ENCODE measurements at places on chromosomes 1 and 21. TPM values are rescaled to one million over a fixed set of nuclear protein-coding genes. Genes with fewer than 3 reads are reported as not detected.

Gene ST6GALNAC3
- 4.1 TPM for total RNA-seq

- no peak for DNase-seq
These were observed 8.0 kb upstream of the PLCH2 start for GRCh38 chr1:2468041-2468472.

GRCh38 chr21:44949779-44950198 is 10.0 kb downstream of the SLX9 start:
- no peak for DNase-seq

DNA sequence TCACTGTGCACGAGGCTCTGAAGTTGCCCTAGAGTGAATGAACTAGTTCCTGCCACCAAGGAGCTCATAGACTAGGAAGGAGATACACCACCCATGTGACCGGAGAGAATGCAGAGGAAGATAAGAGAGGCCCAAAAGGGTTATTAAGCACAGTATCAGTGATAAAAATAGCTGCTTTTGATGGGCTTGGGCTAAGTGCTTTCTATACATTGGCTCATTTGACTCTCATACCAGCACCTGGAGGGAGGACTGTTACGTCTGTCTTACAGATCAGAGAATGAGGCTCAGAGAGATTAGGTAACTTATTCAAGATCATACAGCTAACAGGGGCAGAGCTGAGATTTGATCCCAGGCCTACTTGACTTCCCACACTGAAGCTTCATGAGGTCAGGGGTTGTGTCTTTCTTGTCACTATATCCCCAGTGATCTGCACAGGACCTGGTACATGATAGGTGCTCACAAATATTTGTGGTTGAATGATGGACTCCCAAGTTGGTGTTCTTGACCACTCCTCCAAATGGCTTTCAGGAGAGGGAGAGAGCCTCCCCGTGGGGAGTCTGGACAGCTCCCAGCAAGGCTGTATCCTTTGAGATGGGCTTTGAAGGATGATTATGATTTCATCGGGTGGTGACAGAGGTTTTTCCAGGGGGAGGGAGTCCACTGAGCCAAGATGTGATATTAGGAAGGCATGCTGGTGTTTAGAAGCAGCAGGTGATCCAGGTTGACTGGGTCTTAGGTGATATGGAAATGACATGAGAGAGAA is 14.4 kb downstream of the PPFIA4 start:
- DNase-seq, result no peak

DNA sequence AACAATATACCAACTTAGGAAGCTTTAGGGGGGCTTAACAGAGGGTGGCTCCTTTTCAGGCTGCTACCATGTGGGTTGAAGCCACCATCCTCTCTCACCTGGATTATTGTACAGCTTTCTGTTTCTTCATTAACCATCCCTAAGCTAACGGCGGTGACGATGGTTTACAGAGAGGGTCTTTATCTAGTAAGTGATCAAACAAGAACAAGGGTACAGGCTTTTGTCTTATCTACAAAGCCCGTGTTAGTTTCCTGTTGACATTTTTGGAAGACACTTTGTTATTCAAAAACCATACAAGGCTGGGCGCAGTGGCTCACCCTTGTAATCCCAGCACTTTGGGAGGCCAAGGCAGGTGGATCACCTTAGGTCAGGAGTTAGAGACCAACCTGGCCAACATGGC is 20.4 kb downstream of the SLC25A33 start:
- DNase-seq, result no peak

Gene OR2T10
- total RNA-seq, result not detected

DNA sequence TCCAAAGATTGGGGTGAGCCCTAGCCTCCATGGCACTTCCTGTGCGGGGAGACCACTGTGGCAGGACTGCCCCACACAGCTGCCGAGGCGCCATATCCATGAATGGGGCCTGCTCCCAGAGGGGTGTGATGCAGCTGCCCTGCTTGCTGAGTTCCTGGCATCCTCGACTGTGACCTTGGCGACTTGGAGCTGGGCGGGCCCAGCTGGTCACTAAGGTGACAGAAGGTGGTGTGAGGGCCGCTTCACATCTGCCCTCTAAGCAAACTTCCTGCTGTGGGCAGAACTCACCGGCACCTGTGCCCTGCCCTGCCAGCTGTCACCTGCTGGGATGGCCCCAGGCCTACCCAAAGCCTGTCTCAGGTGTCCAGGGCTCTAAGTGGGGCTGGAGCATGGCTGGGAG is 9.0 kb downstream of the TMEM61 start:
- no peak for DNase-seq

DNA sequence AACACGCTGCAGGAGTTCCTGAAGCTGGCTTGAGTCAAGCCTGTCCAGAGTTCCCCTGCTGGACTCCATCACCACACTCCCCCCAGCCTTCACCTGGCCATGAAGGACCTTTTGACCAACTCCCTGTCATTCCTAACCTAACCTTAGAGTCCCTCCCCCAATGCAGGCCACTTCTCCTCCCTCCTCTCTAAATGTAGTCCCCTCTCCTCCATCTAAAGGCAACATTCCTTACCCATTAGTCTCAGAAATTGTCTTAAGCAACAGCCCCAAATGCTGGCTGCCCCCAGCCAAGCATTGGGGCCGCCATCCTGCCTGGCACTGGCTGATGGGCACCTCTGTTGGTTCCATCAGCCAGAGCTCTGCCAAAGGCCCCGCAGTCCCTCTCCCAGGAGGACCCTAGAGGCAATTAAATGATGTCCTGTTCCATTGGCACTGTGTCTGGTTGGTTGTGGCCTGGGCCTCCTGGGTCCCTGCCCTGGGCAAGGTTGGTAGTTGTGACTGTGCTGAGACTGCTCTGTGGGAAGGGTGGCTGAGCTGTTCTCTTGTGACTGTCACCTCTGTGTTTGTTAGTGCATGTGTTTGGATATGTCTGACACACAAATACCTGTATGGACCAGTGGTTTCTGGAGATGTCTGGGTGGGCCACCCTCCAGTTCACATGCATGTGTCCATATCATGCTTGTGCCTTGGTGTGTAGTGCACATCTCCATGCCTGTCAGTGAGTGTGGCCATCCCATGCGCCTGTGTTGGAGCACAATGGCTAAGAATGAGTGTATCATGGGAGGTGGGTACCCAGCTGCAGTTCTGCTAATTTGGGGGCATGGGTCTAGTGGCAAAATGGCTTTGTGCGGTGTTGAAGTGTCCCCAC is 1.4 kb downstream of the SH3BGRL3 start:
- no peak for DNase-seq

- DNase-seq, result no peak
These were observed 75.9 kb downstream of the IGSF21 start for GRCh38 chr1:18183533-18183932.

DNA sequence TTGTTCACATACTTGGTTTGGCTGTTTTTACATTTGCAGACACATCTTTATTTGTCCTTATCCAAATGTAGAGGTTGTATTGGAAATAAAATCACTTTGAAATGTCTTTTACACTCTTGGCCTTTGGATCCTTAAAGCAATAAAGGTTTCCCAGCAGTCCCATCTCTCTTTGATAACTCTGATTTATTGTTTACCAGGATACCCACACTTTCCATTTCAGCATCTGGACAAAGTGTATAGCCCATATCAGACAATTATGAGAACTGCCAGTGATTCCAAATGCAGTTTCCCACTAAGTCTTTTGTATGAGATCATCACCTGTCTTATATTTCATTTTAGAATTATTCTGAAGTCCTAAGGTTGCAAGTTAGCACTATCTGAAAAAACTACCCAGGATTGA is 114.7 kb downstream of the NEK7 start:
- no peak for DNase-seq

- no peak for DNase-seq
These were observed 61.7 kb downstream of the HMGB4 start for GRCh38 chr1:33925586-33925985.

- no peak for DNase-seq
These were observed 23.4 kb upstream of the IGSF3 start for GRCh38 chr1:116690849-116691406.

Gene TRIM67
- total RNA-seq, result 0.63 TPM

- DNase-seq, result no peak
These were observed 70.4 kb downstream of the SPSB1 start for GRCh38 chr1:9363061-9363471.

GRCh38 chr1:57307392-57308170 is 116.3 kb downstream of the DAB1 start:
- no peak for DNase-seq

DNA sequence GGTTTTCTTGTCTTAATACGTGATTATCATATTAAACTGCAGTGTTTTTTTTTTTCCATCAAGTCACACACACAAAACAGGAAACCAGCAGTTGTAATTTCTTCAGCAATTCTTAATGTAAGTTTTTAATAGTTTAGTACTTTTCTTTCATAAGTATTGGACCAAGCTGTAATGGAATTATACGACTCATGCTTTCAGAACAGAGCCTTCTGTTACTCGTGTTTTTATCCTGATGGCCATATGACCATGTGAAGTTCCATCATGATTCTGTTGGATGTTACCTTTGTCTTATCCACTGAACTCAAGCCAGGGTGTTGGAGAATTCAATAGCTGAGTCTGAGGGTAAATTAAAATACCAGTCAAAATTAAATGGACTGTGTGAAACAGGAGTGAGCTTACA is 72.0 kb upstream of the S1PR1 start:
- no peak for DNase-seq

GRCh38 chr1:203217668-203218067 is 11.8 kb downstream of the CHIT1 start:
- no peak for DNase-seq

DNA sequence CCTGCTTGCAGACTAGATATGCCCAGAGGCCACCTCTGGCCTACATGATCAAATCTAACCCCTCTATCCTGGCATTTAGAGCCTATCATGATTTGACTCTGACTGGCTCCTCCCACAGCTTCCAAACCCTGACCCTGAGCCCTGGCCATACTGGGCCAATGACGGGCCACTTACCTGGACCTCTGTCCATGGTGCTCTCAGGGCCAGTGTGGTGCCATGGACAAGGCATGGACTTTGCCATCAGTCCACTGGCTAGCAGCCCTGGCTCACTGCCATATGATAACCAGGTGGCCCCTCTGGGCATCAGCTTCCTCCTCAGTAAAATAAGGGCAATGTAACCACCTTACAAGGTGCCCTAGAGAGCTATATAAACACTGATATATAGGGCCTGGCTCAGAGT is 713.4 kb downstream of the PTPRU start:
- no peak for DNase-seq

- DNase-seq, result no peak
These were observed 522.5 kb downstream of the PTBP2 start for GRCh38 chr1:97243973-97244560.

GRCh38 chr1:150256554-150257341 is 826 bp upstream of the CA14 start:
- no peak for DNase-seq

Gene NBPF4
- not detected for total RNA-seq

Gene NGF
- total RNA-seq, result 3.4 TPM

- DNase-seq, result no peak
These were observed 28.7 kb upstream of the CDC14A start for GRCh38 chr1:100323419-100324106.

DNA sequence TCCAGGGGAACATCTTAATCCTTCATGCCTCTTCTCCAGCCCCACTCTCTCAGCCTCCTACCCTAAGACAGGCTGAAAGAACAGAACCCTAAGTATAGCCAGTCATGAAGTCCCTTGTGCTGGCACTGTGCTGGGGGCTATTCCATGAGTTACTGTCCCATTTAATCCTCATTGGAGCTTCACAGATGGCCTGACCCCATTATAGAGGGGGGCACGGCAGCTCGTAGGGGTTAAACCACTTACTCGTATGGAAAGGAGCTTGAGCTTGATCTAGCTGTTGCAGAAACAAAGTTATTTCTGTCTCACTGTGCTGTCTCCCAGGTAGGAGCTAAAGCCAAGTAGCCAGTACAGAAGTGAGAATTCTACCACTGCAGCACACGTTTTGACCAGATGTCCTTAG is 203.2 kb upstream of the COA6 start:
- DNase-seq, result no peak

Gene SLAMF7
- total RNA-seq, result 0.08 TPM

DNA sequence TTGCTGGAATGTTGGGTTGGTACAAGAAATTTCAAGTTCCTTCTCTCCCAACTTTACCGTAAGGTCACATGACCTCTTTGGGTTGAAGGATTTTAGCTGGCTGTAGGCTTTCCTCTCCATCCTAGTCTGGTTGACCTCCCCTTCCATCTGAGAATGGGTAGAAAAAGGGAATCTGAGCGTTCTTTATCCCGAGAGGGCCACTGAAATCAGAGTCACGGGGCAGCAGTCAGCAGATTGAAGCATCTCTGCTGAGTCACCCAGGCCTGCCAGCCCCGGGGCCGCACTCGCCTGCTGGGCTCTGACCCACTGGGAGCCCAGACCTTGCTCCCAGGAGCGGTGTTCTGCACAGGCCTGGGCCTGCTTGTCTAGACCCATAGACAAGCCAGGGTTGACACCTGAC is 31.0 kb downstream of the TMCC2 start:
- no peak for DNase-seq

- no peak for DNase-seq
These were observed 20.2 kb upstream of the ACTA1 start for GRCh38 chr1:229454056-229454455.

- DNase-seq, result no peak
These were observed at the start of gene C1orf232 for GRCh38 chr1:26168410-26169197. TSS of gene C1orf232 (minus strand) at chr1:26168963. CDS start at chr1:26168499, 464 bp downstream.

All from kidney epithelial cell (primary cell).